ENCODE measurements at places on chromosomes 7 and 10.

DNA sequence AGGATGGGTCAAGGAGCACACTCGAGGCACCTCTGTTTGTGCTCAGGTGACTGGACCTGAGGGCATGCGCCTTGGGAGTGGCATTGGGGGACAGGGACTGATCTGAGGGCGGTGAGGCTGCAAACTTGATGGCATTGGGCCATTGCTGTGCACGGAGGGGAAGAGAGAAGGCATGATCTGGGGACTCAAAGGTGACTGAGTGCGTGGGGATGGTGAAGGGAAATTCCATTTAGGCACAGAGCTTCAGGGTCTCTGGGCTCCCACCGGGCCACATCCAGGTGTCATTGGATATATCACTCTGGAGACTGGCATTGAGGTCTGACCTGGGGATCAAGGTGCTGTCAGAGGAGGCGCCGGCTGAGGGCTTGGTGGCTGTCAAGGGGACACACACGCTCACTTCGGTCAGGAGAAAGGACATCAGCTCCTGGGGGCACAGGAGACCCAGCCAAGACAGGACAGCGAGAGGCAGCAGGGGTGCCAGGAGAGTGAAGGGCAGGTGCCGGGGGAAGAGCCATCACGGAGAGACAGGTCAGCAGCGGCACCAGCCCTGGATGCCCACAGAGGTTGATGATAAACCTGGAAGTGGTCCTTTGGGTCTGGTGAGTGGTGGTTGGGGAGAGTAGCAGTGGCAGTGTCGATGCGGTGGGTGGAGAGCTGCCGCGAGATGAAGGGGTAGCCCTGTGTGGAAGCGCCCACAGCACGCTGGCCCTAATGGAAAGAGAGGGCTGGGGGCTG is 5.5 kb downstream of the ADCK2 start:
- no peak for DNase-seq

- DNase-seq = no peak
Observed at GRCh38 chr7:47461161-47461560, 120.8 kb downstream of the TNS3 start.

- DNase-seq = no peak
Observed at GRCh38 chr10:43953672-43954071, 305.0 kb upstream of the ZNF32 start.

DNA sequence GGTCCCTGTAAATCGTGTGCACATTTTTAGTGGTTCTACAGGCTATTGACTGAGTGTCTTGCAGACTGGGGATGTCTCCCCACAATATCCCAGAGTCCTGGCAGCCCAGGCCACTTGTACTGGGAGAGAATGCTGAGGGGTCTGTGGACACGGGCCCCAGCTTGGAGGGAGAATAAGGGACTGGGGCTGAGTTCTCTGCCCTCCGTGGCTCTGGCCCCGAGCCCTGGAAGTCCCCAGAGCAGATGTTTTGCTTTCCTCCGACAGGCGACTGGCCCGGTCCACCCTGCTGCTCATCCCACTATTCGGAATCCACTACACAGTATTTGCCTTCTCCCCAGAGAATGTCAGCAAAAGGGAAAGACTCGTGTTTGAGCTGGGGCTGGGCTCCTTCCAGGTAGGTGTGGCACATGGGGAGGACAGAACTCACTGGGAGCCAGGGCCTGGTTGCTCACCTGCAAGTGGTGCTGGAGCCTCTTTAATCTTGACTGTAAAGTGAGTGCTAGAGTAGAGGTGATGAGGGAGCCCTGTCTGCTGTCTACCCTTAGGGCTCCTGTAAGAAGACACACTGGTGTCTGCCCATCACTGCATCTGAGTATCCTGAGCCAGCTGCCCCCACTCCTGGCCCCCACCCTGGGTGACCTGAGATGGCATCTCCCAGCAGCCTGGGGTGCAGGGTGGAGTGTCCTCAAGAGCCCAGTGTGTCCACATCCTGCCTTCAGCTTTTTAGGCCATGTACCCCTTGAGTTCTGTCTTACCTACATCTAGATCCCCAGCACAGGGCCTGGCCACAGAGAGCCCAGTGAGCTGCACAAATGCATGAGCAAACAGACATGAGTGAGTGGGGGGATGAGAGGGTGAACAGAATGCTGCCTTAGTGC is 51.1 kb downstream of the ADCYAP1R1 start:
- DNase-seq = no peak

GRCh38 chr10:32954545-32955298 is 3.3 kb downstream of the ITGB1 start:
- DNase-seq = no peak

- no peak for DNase-seq
Observed at GRCh38 chr10:126171555-126171954, 216.7 kb downstream of the ADAM12 start.

Data from stimulated activated CD4-positive, alpha-beta T cell treated with anti-CD3 and anti-CD28 coated beads, TNF-alpha, amount 100 ng/mL, for 24 hours (primary cell).